ENCODE measurements at places on chromosomes 6 and 20. TPM values are rescaled to one million over a fixed set of nuclear protein-coding genes. Genes with fewer than 3 reads are reported as not detected.

Gene HAO1
- total RNA-seq, result not detected

Gene LHFPL5
- not detected for total RNA-seq

Gene TBXT
- total RNA-seq, result not detected

Gene BTN1A1
- not detected for total RNA-seq

Gene DEFB112
- not detected for total RNA-seq

Gene SLC52A3
- total RNA-seq, result not detected

Gene SNAP25
- total RNA-seq, result 5.1 TPM

Gene POPDC3
- 7.7 TPM for total RNA-seq

Gene MEI4
- total RNA-seq, result not detected

Gene MYBL2
- 54.1 TPM for total RNA-seq

Gene HSPA12B
- 0.45 TPM for total RNA-seq
